Frontal cortex (tissue), 4 donors: ENCODE measurements at places on chromosomes 4 and X.

DNA sequence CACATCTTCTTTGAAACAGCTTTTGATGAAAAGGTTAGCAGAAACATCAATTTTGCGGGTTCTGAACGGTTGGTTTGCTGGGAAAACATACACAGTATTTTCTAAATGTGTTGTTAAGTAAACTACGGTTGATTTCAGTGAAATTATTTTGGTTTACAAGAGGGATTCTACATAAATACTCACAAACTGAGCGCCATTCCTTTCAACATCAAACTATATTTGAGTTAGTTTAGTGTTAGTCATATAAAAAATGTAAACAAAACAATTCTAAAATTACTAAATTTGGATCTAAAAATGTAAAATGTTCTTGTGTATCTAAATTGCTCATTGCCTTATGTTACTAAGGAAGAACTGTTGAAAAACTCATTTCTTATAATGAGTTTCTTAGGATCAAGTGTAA is 425.6 kb downstream of the PCDH18 start:
- no peak for DNase-seq

GRCh38 chrX:134443020-134443419 is 16.9 kb upstream of the HPRT1 start:
- no peak for DNase-seq

- DNase-seq, result no peak
Measured at GRCh38 chrX:103573202-103573601, 12.1 kb upstream of the TCEAL4 start.

GRCh38 chrX:68865300-68865699 is 36.5 kb downstream of the EFNB1 start:
- DNase-seq, result no peak

DNA sequence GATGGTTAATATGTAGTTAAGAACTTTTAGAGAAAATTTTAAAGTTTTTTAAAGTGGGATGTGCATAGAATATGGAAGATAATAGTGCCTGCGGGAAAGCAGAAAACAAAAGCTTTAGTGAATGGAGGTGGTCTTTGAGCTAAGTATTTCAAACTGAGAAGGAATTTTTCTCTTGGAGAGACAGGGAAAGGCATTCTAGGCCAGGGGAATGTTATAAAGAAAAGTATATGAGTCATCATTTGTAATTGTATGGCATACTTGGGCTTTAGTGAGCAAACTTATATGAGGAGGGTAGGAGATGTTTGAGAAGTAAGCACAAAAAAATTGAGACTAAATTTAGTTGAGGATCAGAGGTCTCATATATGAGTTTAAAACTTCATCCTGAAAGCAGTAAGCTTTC is 467.0 kb downstream of the PPARGC1A start:
- DNase-seq, result no peak
